ENCODE measurements at places on chromosomes 11 and 22. TPM values are rescaled to one million over a fixed set of nuclear protein-coding genes. Genes with fewer than 3 reads are reported as not detected.
A peak's percentile ranks its signal among the peaks of the same experiment; 100 is the strongest.

DNA sequence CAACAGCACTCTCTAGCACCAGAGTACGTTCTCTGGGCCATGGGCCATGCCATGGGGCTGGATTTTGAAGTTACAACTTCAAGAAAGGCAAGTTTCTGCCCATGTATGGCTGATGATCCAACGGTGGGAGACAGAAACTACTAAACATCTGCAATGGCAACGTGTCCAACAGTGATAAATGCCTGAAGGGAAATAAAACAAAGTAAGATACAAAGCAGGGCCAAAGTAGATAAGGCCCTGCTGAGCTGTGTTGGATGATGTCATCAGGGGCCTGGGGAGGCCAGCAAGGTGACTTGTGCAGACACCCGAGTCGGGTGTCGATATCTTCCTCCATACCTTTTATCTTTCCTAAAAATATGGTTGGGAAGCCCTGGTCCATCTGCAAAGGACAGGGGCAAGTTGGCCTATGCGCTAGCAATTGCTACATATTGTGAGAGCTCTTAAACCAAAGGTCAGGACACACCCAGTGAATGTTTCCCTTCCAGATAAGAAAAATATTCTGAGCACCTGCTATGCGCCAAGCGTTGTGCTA lies 487.2 kb downstream of the MN1 start:
- no peaks in the 10 kb centered on the region for H3K4me1 ChIP-seq
- no peak overlapping the region for H3K4me3 ChIP-seq

DNA sequence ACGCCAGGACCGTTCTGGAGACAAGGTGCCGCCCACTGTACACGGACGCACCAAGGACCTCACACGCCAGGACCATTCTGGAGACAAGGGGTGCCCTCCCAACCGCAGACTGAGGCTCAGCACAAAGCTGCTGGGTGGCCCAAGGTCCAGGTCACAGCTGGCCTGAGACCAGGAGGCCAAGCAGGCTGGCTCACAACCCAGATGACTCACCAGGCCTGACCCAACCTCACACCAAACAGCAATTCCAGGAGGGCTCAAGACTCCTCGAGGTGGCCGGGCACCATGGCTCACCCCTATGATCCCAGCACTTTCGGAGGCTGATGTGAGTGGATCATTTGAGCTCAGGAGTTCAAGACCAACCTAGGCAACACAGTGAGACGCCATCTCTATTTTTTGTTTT lies 14.8 kb downstream of the BRD1 start:
- H3K27ac ChIP-seq, result no peak overlapping the region
- H3K36me3 ChIP-seq, result peaks cover 41% of the 10 kb centered on the region
- peak; percentile 18 for DNase-seq
- H3K4me3 ChIP-seq, result no peak overlapping the region

DNA sequence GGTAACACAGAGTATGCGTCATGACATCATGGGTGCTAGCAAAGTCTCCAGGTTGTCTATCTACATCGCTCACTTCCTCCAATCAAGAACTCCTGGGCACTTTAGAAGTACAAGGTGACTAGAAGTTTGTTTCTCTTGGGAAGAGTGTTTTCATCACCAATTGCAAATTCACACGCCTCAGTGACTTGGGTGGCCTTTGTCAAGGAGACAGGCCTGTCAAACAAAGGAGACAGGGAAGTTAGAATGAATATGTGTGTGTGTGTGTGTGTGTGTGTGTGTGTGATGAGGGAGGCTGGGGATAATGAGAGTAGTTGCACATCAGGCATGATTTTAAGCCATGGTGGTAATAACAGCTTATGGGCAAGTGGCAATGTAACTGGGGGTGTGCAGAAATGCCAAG lies 953.2 kb downstream of the OPCML start:
- no peak for DNase-seq
- H3K27me3 ChIP-seq, result no peaks in the 10 kb centered on the region
- no peak overlapping the region for H3K4me3 ChIP-seq
- H3K27ac ChIP-seq, result no peak overlapping the region

DNA sequence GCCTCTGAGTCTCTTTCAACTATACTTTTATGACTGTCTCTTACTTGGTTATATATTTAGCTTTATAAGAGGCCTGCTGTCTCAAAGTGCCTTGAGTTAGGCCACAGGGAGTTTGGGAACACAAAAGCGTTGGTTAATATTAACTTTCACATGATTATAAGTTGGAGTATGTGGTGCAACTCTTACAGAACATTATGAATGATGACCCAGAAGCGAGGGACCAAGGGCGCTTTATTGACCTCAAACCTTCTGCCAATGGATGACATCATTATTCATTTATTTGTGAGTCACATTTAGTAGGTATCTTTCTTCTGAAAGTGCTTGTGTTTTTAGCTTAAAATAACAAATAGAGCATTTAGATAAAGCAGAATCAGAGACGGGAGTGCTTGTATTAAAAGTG lies 298.0 kb upstream of the ZC3H12C start:
- no peak overlapping the region for H3K4me3 ChIP-seq
- no peak for DNase-seq
- H3K27ac ChIP-seq, result no peak overlapping the region
- no peaks in the 10 kb centered on the region for H3K36me3 ChIP-seq
- no peaks in the 10 kb centered on the region for H3K4me1 ChIP-seq

The GPR137 gene
- 37.7 TPM for total RNA-seq

The CDHR5 gene
- total RNA-seq, result not detected

DNA sequence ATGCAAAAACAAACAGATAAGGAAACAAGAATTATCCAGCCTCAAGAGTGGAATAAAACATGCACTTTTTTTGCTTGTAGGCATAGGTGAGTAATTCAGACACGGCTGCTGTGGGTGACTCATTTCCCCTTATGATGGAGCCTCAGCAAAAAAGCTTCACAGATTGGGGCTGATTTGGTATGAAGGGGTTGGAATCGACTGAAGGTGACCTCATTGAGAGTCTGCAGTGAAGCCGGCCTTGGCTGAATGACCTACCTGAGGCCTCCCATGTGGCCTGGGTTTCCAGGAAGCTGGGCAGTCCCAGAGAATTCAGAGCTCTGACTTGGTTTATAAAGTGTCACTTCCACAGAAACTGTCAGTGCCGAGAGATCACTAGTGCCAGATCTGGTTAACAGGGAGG lies 34.2 kb upstream of the VPREB1 start:
- peaks cover 7% of the 10 kb centered on the region for H3K27me3 ChIP-seq
- no peaks in the 10 kb centered on the region for H3K4me1 ChIP-seq
- H3K4me3 ChIP-seq, result no peak overlapping the region
- no peak for DNase-seq
- no peak overlapping the region for H3K27ac ChIP-seq

- H3K27me3 ChIP-seq, result no peaks in the 10 kb centered on the region
- no peaks in the 10 kb centered on the region for H3K36me3 ChIP-seq
- H3K4me3 ChIP-seq, result no peak overlapping the region
- no peak for DNase-seq
- H3K27ac ChIP-seq, result no peak overlapping the region
Measured at GRCh38 chr11:21975242-21975641, 217.6 kb upstream of the ANO5 start.

DNA sequence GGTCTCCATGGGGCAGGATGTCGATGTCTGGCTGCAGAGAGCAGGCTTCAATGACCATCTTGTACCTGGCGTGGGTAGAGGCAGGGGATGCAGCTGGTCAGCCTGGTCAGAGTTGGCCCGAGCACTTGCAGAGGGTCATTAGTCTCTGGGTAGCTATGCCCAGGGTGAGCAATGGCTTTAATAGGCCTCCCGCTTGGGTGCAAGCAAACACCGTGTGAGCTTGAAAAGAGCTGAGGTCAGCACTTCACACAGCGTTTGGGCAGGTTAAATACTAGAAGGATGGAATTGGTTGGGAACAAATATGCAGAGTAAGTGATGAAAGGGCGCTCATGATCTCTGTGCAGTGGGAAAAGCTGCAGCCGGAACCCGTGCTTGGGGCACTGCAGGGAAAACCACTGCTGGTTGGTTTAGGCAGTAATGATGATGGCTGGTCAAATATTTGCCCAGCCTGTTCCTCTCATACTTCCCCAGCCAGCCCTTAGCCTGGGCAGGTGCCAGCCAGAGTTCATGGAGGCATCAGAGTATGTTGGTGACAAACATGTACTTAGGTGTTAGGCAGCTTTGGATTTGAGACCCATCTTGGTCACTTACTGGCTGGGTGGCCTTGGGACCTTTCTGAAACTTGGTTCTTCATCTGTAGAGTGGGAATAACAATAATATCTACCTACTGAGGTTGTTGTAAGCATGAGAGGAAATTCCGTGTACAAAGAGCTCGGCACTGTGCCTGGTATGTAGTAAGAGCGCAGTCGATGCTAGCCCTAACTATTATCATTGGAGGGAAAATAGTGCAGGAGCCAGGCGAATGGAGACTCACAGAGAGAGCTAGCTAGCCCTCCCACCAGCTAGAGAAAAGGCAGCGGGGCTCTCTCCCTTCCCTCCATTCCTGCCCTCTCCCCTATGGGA lies 25.2 kb upstream of the KCNJ11 start:
- H3K36me3 ChIP-seq, result no peaks in the 10 kb centered on the region
- no peak overlapping the region for H3K4me3 ChIP-seq
- peaks cover 5% of the 10 kb centered on the region for H3K27me3 ChIP-seq
- H3K27ac ChIP-seq, result no peak overlapping the region

GRCh38 chr11:18106688-18107087 lies 806 bp upstream of the SAAL1 start:
- H3K4me3 ChIP-seq, result peak overlapping the region; percentile 89
- no peaks in the 10 kb centered on the region for H3K27me3 ChIP-seq
- H3K36me3 ChIP-seq, result peaks cover 18% of the 10 kb centered on the region
- H3K27ac ChIP-seq, result no peak overlapping the region
- peaks cover 11% of the 10 kb centered on the region for H3K4me1 ChIP-seq

The EFCAB6 gene
- total RNA-seq, result 5.8 TPM

- no peaks in the 10 kb centered on the region for H3K36me3 ChIP-seq
- DNase-seq, result no peak
- H3K27ac ChIP-seq, result no peak overlapping the region
- peaks cover 16% of the 10 kb centered on the region for H3K27me3 ChIP-seq
- no peak overlapping the region for H3K4me3 ChIP-seq
Measured at GRCh38 chr22:22099833-22100812, 117.5 kb upstream of the TOP3B start.

The TEX12 gene
- total RNA-seq, result not detected

- no peak overlapping the region for H3K27ac ChIP-seq
- no peaks in the 10 kb centered on the region for H3K27me3 ChIP-seq
- no peaks in the 10 kb centered on the region for H3K4me1 ChIP-seq
- H3K36me3 ChIP-seq, result no peaks in the 10 kb centered on the region
- H3K4me3 ChIP-seq, result no peak overlapping the region
- no peak for DNase-seq
Measured at GRCh38 chr11:28250192-28250591, 142.0 kb downstream of the METTL15 start.

The IL17RA gene
- 54.8 TPM for total RNA-seq

The APOA1 gene
- total RNA-seq, result 3.7 TPM

The BATF2 gene
- 8.6 TPM for total RNA-seq

The PRG3 gene
- not detected for total RNA-seq

The TUBA8 gene
- total RNA-seq, result 1.3 TPM

GRCh38 chr11:116643521-116643920 lies 129.3 kb downstream of the BUD13 start:
- no peak overlapping the region for H3K4me3 ChIP-seq
- H3K36me3 ChIP-seq, result no peaks in the 10 kb centered on the region
- DNase-seq, result no peak
- no peak overlapping the region for H3K27ac ChIP-seq
- peaks cover 15% of the 10 kb centered on the region for H3K27me3 ChIP-seq

GRCh38 chr11:78000193-78000592 lies 5.7 kb upstream of the INTS4 start:
- no peak overlapping the region for H3K27ac ChIP-seq
- H3K36me3 ChIP-seq, result no peaks in the 10 kb centered on the region
- H3K4me3 ChIP-seq, result no peak overlapping the region
- no peak for DNase-seq
- H3K4me1 ChIP-seq, result peaks cover 4% of the 10 kb centered on the region

GRCh38 chr11:60360621-60361020 lies 17.7 kb upstream of the MS4A7 start:
- no peaks in the 10 kb centered on the region for H3K27me3 ChIP-seq
- no peak for DNase-seq
- peaks cover 7% of the 10 kb centered on the region for H3K4me1 ChIP-seq
- no peaks in the 10 kb centered on the region for H3K36me3 ChIP-seq

The OR8B4 gene
- total RNA-seq, result not detected

DNA sequence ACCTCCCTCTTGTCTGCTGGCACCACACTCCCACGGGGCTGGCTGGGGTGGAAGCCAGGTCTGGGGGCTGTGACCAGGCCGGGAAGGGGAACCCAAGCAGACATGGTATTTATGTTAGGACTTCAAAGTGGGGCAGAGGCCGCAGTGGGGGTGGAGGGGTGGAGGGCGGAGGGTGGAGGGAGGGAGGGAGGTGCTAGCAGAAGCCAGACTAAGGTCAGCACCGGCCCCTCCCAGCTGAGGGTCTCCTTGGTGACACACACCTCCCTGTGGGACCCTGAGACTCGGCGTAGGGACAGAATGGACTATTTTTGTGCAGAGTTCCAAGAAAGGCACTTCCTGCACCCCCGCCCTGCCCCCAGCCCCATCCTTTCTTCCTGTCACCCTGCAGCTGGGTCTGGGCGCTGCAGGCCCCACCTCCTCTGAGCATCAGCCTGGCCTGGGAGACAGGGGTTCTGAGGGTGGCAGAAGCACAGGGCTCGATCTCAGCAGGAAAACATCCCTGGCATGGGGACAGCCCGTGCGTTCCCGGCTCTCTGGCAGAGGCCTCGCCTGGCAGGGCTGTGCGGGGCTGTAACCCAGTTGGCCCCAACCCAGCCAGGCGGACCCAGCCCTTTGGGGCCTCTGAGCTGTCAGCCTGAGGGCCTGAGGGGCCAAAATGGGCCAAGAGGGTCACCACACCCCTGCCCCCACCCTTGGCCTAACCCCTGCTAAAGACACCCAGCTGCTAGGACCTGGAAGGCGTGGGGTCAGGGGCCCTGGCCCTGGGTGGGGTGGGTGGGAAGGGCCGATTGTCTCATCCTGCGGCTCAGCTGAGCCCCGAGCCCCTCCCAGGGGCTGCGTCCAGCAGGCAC lies 9.6 kb upstream of the CD248 start:
- peaks cover 26% of the 10 kb centered on the region for H3K4me1 ChIP-seq
- H3K27me3 ChIP-seq, result no peaks in the 10 kb centered on the region
- DNase-seq, result no peak
- peak overlapping the region; percentile 46 for H3K27ac ChIP-seq
- H3K4me3 ChIP-seq, result no peak overlapping the region

GRCh38 chr11:14975252-14975587 lies 3.1 kb upstream of the CALCA start:
- H3K27ac ChIP-seq, result no peak overlapping the region
- no peak for DNase-seq
- peaks cover 62% of the 10 kb centered on the region for H3K27me3 ChIP-seq
- H3K36me3 ChIP-seq, result no peaks in the 10 kb centered on the region

All from lower lobe of right lung (tissue), 2 donors.